T-helper 22 cell (primary cell): ENCODE measurements at places on chromosomes 5 and 9.

- no peak for DNase-seq
Measured at GRCh38 chr5:154368041-154368800, 77.6 kb upstream of the SAP30L start.

DNA sequence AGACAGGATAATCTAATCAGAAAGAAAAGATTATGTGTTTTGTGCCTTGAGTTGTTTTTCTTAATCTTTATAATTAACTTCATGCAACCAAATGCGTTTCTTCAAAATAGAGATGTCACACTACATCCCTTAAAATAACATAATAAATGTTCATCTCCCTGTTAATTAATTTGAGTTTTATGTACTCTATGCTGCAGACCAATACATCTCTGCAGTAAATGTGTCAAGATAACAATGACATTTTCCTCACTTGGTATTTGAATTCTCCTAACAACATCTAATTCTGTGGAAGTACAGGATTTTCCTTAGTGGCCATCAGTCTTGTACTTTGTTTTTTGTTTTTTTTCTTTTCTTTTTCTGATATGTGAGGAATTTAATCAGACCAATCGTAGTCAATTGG is 279.2 kb upstream of the TYRP1 start:
- DNase-seq: no peak

DNA sequence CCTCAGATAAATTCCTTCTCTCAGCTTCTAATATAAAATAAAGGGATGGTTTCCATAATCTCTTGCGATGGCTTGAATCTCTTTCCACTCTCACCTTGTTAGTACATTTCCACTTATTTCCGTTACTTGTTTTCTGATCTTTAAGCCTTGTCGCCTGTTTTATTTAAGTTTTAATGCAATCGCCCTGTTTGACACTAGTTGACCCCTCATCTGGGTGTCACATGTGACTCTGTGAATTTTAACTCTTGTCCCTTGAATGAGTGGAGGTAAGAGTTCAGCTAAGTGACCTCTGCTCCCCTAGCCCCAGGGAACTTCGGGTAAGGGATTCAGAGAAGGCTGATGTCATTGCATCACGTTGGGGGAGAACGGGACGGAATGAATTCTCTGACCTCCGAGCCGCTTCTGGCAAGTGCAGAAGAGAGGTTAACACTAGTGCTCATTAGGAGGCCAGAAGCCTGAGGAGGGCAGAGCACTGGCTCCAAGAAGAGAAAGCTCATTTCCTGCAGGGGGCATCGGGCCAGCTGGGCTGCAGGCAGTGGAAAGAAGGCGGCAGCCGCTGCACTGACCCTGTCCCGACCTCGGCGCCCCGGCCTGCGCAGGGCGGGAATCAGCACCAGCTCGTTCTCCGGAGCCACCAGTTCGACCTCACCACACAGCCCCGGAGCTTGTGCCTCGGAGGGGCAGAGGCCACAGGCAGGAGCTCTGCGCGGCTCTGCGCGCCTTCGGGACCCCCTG is 569 bp downstream of the HINT2 start:
- no peak for DNase-seq

GRCh38 chr5:41154491-41154890 is 58.8 kb downstream of the C6 start:
- DNase-seq: no peak

GRCh38 chr5:84453405-84453804 is 68.7 kb upstream of the EDIL3 start:
- no peak for DNase-seq

DNA sequence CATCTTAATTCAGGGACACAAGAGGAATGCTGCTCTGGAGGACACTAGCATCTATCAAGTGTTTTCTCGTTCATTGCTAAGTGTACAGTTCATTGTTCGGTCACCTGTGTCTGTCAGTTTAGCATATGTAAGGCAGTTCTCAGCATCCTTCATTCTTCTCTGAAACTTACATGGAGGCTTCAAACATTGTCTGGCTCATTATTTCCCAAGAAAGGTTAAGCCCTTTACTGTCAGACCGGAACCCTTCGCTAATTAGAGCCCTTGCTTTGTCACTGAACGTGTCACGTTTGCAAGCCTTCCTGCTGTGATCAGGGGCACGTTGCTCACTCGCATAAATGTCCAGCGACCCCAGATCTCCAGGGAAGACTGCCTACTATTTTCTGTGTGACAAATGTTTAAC is 62.3 kb upstream of the RIOK2 start:
- no peak for DNase-seq

GRCh38 chr5:158124606-158125316 is 265.8 kb upstream of the CLINT1 start:
- no peak for DNase-seq

DNA sequence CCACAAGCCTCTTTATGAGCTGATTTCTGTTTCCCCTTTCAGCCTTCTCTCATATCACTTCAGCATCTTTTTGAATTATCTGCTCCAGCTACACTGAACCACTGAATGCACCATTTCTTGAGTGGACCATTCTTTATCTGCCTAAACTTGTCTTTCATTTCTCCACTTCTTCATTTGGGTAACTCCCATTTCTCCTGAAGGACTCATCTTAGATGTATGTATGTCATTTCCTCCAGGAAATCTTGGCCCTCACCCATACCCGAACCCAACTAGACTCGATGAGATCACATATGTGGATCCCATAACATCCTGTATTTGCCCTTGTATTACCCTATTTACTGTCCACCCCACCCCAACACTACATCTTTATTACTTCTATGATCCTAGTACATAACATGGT is 249.8 kb downstream of the KIF4B start:
- DNase-seq: no peak

- no peak for DNase-seq
Measured at GRCh38 chr9:3698076-3698475, 172.3 kb upstream of the RFX3 start.

GRCh38 chr9:105425816-105426433 is 21.9 kb upstream of the FSD1L start:
- DNase-seq: no peak

DNA sequence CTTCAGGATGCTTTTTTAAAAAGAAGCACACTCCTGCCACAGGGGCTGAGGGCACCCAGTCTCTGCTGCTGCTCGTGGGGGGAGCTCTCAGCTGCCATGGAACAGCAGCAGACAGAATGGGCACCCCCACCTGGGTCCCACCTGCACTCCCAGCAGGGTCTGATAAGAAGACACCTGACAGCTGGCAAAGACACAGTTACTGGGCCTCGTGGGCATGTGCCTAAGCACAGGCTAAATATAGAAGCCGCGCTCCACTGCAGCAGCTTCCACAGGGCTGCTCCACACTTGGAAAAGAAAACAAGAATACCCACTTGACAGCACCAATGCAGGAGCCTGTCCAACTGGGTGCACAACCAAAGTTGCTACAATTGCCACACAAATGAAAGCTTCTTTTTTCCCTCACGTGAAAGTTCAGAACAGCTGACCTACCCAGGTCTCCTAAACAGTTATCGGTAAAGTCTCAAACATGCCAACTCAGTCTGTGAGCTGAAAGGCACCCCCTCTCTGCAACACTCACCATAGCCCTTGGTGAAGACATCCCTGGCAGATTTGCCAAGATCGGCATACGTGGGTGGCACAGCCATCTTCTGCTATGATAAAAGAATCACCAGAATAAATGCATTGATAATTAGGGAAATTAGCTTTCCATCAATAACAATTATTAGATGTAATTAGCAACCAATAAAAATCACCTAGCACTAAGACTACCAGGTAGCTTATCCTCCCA is 12.2 kb downstream of the VDAC1 start:
- no peak for DNase-seq

GRCh38 chr5:95432779-95433178 is 41.6 kb downstream of the FAM81B start:
- DNase-seq: no peak

DNA sequence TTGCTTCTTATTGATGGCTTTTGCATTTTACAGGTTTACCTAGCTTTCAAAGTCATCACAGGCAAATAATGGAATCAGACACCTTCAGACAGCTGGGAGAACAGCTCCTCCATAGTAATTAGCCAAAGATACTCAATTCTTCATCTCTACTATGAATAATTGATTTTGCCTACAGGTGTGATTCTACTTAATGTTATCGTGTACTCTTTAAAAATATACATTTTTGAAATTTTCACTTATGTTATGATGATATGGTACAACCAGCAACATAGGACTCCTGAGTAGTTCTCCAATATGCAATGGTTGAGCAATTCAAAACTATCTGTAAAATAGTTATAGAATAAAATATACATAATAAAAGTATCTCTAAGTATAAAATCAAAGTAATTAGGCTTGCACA is at the start of gene TAS2R1:
TAS2R1 (minus strand) TSS at position 101 of the 400 bp plus-strand sequence. CDS start 319 bp downstream, outside the sequence.
- DNase-seq: no peak

DNA sequence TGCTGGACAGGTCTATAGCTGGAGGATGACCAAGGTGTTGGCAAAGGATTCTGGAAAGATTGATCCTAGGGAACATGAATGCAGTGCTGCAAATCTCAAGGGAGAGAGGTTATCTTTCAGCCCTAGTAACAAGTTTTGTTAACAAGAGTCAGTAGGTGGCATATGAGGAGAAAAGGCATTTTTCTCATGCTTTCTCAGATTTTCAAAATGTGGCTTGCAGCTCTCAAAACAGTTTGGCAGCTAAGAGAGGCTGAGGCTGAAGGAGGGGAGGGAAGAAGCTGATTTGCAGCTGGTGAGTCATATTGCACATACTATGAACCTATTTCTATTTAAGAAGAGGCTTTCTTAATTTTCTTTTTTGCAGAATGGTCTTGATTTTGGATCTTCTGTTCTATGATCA is 64.3 kb upstream of the PCA3 start:
- no peak for DNase-seq

GRCh38 chr5:113548396-113548795 is 34.9 kb downstream of the YTHDC2 start:
- no peak for DNase-seq

DNA sequence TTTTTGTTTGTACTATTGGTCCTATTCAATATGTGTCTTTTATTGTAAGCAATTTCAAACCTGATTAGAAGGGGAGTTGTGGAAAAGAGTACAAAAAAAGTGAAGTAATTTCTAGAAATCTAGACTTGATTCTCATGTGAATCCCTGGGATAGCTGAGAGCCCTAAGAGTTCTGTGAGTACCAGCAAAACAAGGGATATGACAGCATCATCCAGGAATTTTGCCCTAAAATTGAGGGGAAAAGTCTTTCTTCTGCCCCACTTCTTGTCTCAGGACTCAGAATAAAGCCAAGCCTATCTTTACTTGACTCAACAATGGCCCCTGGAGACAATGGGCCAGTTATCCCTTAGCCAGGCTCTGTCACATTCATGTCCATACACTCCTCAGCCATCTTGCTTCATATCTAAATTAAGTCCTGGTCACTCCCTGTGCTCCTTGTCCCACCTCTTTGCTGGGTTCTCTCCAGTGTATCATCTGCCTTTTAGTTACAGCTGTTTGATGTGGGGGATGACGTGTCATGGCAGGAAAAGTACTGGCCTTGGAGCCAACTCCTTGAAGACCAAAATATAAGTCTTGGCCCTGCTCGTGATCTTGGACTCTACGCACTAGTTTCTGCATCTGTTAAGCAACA is 81.2 kb downstream of the ADAMTS12 start:
- no peak for DNase-seq

DNA sequence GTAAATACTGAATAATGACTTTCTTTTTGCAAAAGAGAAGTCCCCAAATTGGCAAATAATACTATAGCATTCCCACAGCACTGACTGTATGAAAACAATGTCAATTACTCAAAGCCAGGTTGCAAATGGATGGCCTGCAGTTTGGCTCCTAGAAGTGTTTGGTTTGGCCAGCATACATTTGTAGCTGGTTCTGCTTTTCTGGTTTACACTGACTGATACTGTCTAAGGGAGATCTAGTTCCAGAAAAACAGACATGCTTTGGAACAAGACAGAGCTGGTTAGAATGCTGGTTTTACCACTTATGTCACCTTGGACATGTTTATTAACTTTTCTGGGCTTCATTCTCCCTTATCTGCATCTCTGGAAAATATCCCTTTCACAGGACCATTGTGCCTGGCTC is 81.5 kb upstream of the TRPM3 start:
- no peak for DNase-seq

DNA sequence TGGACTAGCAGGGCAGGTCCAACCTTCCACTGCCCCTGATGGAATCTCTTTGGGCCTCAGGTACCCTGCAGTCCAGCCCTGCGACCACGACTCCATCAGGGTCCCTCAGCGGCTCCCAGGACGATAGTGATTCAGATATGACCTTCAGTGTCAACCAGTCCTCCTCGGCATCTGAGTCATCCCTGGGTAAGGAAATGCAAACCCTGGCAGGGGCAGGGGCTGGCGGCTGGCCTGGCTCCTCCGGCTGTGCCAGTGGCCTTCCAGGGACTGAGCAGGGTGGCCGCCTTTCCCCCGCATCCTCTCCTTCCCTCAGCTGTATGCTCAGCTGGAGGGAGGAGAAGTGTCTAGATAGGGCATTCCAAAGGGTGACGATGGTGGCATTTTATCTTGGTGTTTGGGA is 45.0 kb downstream of the NEURL1B start:
- no peak for DNase-seq

- no peak for DNase-seq
Measured at GRCh38 chr9:116695438-116695837, 8.3 kb downstream of the TRIM32 start.

GRCh38 chr5:137414112-137414755 is 84.9 kb downstream of the SPOCK1 start:
- DNase-seq: no peak

DNA sequence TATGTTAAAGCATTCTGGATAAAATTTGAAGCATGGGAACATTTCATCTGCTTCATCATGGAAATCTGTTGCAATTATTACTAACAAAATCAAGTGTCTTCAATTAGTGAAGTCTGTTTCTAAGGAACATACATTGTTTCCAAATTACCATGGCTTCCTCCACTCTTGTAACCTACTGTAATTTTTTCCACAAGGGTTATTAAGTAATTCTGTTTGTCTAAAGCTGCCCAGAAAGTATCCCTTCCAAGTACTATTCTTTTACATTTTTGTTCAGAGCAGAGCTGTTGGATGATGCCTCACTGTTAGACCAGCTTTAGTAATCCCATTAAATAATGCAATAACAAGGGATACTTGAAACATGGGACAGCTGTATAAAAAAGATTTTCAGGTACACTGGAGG is 483.5 kb upstream of the CD180 start:
- DNase-seq: no peak

DNA sequence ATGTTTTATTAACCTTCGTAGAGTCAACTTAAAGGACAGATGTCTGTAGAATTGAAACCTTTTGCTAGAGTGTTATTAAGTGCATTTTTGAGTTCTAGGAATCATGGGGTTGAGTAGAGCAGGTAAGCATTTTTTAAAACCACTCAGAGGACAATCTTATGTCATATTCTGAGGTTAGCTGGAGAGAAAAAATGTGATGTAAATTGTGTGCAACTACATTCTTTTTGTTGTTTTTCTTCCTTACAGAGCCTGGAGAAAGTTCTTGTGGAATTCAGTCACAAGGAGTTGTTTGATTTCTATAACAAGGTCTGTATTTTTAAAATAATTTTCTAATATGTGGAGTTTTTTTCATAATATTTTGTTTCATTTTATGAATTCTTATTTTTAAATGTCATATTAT is 206.4 kb downstream of the COMMD10 start:
- DNase-seq: no peak

- no peak for DNase-seq
Measured at GRCh38 chr9:133667759-133668450, 31.7 kb downstream of the DBH start.

- no peak for DNase-seq
Measured at GRCh38 chr5:153212471-153212870, 278.0 kb upstream of the GRIA1 start.
